Activated CD4-positive, CD25-positive, alpha-beta regulatory T cell treated with anti-CD3 and anti-CD28 coated beads, Interleukin-2, amount 50 U/mL, for 72 hours (primary cell): ENCODE measurements at places on chromosomes 3 and 15.

GRCh38 chr3:45088543-45089358 lies 57.4 kb downstream of the CDCP1 start:
- no peak for DNase-seq

GRCh38 chr3:47323431-47324277 lies 40.9 kb downstream of the KLHL18 start:
- no peak for DNase-seq

DNA sequence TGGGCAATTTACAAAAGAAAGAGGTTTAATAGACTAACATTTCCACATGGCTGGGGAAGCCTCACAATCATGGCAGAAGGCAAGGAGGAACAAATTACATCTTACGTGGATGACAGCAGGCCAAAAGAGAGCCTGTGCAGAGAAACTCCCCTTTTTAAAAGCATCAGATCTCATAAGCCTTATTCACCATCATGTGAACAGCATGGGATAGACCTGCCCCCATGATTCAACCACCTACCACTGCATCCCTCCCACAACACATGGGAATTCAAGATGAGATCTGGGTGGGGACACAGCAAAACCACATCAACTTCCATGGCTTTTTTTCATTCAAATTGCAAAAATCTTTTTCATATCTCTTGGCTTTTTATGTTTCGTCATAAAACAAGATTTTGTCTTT lies 67.6 kb upstream of the GADL1 start:
- DNase-seq, result no peak

DNA sequence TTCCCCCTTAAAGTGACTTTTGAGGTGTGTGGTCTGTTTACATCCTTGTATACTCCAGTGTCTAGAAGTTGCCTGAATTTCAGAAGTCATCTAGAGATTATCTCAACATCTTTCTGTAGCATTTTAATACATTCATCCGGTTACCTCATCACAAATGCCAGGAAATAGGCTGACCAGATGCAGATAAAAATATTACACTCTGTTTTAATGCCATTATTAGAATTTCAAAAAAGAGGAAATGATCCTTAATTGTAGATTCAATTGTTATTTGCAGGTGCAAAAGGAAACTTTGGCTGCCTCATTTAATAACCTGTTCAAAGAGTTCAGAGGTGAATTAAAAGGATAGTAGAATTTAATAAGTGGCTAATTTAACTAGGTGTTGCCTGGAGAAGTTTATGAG lies 290.9 kb downstream of the C3orf38 start:
- DNase-seq, result no peak

- no peak for DNase-seq
Measured at GRCh38 chr3:138578961-138579574, 15.0 kb downstream of the CEP70 start.

DNA sequence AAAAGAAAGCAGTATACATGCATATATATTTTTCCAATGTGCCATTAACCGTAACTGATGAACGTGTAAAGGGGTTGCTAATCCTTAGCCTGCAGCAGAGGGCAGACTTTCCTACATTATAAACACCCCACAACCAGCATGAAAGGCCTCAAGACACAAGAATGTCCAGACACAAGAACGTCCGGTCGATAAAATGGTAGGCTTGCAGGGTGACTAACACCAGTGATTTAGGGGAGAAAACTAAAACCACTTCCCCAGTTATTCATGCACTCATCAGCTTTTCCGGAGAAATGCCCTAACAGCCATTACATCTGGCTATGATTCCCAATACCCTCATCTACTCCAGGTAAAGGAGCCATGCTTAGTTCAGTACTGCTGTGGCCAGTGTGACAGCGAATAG lies 57.4 kb downstream of the LRTM1 start:
- no peak for DNase-seq

DNA sequence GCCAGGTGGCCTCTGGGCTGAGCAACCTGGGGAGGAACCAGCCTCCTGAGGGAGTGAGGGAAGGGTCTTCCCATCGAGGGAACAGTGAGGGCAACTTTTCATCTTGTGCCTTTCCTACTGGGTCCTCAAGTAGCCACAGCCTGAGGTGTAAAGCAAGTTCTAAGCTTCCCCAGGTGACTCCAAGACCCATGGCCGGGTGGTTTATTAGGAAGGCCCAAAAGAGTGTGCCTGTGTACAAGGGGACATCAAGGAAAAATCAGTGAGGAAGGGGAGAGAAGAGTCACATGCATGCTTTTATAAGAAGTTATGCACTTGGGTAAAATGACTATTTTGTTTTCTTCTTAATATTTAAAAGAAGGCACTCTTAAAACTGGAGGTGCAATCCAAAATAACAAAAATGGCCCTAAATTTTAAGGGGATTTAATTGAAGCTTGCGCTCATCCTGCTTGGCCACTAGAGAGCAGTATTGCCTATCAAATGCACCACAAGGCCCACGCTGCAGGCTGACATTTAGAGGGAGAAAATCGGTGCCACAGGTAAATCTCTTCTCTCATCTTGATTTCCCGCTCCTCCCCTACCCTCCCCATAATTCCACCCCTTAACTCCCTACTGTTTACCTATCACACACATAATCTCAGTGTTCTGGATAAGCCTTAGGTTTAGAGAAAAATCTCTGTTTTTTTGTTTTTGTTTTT lies 6.7 kb downstream of the NANOGP8 start:
- no peak for DNase-seq

- DNase-seq, result no peak
Measured at GRCh38 chr3:187798126-187798525, 52.9 kb upstream of the BCL6 start.

GRCh38 chr15:38474155-38474757 lies 20.3 kb downstream of the FAM98B start:
- no peak for DNase-seq

- no peak for DNase-seq
Measured at GRCh38 chr15:50107157-50107556, 11.9 kb downstream of the ATP8B4 start.

GRCh38 chr3:98376631-98377030 lies 13.8 kb upstream of the OR5K3 start:
- DNase-seq, result no peak

DNA sequence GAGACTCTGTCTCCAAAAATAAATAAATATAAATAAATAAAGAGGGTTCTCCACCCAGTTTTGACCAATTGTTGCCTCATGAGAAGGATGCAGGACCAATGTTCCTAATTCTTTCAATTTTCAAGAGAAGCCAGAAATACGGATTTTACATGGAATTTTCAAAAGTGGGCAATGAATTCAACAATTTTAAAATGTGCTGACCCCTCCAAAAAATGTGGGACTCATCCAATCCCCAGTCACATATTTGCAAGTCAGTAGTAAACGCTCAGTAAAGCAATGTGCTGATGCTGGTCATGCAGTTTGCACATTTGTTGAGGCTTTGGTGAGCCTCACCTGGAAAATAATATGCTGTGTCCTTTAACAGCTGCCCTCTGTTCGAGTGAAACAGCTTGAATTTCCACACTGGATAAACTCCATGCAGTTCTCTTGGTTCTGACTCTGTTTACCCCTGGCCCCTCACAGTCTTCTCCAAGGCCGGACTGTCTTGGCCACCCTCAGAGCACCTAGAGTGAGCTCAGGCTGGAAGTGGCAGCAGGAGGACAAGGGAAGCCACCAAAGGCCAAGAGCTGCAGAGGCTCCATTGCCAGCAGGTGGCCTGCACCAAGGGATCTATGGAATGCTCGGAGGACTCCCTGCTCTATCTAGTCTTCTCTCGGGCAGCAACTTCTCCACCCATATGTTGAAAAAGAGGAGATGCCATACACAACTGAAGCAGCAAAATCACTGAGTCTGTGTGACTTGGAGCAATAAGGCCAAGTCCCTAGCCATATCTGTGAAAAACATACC lies 246.8 kb downstream of the UACA start:
- DNase-seq, result no peak

DNA sequence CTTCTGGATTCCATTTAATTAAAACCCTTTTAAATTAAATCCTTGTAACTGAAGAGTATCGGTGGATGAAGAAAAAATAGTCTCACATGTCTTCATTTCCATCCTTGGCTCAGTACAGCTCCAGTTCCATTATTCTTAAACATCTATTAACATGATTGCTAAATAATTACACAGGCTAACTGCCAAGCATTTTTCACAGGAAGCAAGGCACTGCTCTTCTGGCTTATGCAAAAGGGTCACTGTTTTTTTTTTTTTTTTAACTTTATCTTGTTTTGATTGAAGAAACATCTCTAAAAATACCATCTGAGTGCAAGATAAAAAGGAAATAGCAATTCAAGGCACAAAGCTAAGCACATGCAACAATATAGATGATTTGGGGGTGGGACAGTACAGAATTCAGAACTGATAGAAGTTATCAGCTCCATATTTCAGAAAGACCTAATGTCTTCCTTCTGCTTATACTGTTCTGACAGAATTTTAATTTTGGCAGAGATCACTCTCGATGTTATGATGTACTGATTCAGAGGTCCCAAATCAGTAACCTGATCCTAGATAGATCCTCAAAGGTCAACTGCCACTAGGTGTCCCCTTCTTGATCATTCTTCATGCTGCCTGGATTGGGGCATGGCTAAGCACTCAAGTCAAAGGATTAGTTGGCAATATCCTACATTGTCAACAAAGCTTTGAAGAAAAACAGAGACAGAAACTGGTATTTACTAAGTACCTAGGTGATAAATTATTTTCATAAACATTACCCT lies 57.8 kb upstream of the ACTC1 start:
- no peak for DNase-seq
